NCI-H345 (cell line): ENCODE measurements at places on chromosomes 3 and 15.

DNA sequence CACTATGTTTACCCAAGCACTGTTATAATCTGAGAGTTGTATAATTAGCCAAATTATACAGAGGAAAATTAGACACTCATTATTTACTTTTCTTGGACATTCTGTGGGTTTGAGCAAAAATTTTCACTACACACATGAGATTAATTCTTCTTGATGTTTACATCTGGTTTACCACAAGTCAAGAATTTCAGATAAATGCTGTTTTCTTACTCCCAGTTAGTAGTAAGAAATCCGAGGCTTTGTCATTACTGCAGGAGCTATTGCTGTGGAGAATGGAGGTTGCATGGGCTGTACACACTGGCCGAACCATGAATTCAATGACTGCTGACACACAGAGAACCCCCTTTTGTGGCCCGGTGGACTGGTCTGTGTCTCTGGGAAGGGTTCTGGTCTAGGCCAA is 207.7 kb upstream of the CFAP20DC start:
- DNase-seq, result no peak

GRCh38 chr3:48897460-48898376 is 964 bp downstream of the SLC25A20 start:
- no peak for DNase-seq

DNA sequence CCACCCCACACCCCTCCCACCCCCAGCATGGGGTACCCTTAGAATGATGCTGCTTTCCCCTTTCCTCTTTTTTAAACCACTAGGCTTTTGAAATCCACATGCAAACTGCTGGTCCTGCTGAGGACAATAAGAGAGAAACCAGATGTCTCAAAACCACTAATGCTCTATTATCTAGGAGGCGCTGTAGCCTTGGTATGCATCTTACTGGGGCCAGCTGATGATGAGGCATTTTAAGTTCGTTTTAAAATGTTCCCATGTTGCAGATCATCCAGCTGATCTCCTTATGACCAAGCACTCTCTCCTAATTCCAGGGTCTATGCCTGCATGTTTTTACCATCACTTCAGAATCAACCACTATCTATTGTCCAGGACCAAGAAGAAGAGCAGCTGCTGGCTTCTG is 1.3 kb downstream of the NME9 start:
- DNase-seq, result no peak

- DNase-seq, result no peak
Measured at GRCh38 chr15:80669663-80670273, 25.3 kb upstream of the ABHD17C start.

DNA sequence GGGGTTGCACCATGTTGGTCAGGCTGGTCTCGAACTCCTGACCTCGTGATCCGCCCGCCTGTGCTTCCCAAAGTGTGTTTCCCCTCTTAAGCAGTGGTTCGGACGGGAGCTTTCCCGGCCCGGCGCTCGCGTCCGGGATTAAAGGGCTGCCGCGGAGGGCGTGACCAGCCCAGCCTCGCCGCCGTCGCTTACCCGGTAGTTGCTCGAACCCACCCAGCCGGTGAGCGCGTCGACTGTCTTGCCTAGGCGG is 513 bp downstream of the CLASP2 start:
- peak; percentile 52 for DNase-seq

DNA sequence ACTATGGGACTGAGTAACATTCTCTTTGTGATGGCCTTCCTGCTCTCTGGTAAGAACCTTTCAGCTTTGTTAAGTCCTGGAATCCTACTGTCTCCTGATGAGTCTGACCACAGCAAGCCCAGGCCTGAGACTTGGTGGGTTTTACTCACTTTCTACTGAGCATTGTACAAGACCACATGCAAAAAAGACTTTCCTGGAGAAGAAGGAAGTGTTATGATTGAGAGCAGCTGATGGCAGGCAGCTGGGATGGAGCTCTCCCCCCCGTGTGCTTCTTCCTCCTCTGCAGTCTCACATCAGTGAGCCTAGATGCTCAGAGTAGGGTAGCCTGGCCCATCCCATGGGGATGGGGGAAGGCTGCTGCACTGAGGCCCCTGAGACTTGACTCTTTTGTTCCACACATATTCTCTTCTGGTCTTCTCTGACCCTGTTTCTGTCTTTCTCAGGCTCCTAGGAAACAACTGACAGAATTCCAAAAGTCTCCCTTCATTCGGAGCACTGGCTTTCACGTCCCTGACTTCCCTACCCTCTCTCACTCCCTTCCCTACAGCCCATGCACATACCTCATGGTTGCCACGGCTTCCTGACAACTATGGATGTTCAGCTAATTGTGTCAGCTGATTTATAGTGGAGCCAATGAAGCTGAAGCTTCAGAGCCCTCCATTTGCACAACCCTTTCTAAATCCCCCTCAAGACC is 36.6 kb downstream of the CD86 start:
- no peak for DNase-seq
